ENCODE measurements at places on chromosomes 7 and 10.

DNA sequence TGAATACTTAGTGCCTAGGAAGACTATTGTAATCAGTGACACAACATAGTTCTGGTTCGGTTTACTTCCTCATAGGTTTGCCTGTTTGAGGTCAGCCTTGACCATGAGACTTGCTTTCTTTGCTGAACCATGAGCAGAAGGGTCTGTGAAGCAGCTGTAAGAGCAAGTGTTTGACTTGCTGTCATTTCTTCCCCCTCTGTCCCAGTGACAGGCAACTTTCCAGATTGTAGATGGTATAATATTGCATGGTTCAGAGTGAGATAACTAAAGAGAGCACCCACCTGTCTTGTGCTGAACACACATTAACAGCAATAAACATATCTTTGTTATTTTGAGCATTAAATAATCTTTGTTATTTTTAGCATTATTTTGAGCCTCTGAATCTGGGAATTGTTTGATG lies 9.3 kb upstream of the RTKN2 start:
- DNase-seq: no peak

DNA sequence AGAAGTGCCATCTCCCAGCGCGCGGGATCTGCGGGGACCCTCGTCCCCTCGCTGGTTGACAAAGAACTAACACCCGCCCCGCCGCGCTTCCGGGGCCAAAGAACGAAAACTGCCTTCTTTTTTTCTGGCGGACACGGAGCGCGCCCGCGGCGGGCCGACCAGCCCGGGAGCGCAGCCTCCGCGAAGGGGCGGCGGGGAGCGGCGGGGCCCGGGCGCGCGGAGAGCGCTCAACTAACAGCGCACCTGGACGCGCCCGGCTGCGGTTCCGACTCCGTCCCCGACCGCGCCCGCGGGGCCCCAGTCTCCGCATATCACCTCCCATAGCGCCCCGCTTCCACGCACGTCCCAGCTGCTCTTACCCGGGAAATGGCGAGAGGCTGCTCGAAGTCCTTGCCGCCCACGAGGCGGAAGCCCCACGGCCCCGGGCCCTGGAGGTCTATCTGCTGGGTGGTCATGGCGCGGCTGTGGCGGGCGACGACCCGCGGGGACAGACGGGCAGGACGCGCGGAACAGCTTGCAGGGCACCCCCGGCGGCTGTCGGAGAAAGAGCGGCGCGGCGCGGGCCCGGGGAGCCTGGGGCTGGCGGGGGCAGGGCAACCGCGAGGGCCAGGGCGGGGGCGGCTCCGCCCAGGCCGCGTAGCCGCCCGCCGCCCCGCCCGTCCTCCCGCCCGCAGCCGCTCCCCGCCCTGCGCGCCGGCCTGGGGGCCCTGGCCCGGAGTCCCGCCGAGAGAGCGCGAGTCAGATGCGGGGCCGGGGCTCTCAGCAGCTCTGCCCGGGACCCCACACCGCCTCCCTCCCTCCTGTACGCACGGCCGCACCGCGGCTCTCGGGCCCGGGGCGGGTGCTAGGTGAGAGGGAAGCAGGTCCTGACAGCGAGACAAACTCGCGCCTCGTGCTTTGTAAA lies at the start of gene PDLIM1:
Gene PDLIM1, minus strand, starts transcription at position 543 of the 904 bp plus-strand sequence. Its CDS starts 88 bp downstream, at position 455.
- no peak for DNase-seq

DNA sequence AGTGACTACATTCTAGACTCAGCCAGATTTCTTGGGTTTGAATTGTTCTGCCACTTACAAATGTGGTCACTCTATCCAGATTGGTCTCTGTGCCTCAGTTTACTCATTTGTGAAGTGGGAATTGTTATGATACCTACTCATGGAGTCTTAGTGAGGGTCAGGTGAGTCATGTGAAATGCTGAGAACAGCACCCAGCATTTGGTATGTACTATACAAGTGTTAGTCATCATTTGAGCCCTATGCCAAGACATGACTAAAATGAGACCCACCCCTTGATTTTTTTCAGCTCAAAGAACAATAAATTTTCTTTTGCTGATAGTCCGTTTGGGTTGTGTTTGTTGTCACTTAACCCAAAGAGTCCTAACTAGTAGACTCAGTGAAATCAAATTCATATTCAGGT lies 92.8 kb downstream of the CHN2 start:
- no peak for DNase-seq

DNA sequence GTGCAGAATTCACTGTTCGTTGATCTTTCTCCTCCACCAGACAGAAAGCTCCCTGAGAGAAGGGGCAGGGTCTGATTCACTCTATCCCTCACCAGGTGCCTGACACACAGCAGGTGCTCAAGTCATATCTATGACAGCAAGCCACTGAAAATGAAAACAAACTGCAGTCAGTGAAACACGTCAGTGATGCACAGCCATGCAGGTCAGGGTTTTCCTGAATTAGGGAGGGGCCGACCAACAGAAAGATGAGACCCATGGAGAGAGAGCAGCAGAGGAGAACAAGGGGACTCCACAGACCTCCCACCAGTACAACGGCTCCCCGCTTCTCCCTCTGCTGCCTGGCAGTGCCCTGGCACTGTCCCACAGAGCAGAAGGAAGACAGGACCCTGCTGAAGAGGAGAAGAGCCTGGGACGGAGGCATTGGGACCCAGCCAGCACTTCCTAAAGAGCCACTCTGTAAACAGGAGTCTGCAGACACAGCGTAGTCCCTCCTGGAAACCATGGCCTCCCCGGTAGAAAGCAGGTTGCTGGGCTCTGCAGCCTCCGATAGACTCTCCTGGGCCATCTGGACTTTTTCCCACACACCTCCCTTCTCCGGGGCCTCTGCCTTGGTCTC lies 50.3 kb downstream of the FAM53B start:
- no peak for DNase-seq

- no peak for DNase-seq
Measured at GRCh38 chr10:12403119-12403518, 53.8 kb downstream of the CAMK1D start.

DNA sequence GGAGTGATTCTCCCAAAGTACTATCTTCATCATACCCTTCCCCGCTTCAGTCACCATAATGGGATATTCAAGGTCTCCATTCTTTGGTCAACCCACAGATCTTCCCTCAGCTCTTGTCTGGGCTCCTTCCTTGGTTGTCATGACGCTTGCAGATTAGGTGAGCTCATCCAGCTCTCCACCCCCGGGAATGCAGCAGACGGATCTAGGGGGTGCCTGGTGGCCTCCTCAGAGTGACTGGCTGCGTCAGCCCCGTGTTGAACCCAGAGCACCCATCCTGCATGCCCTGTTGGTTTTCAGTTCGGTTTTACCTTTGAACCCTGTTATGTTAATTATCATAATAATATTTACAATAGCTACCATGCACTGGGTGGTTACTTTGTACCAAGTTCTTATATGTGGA lies 6.4 kb downstream of the NEURL1 start:
- no peak for DNase-seq

- DNase-seq: no peak
Measured at GRCh38 chr7:99457650-99458493, 8.1 kb downstream of the ATP5MF start.

DNA sequence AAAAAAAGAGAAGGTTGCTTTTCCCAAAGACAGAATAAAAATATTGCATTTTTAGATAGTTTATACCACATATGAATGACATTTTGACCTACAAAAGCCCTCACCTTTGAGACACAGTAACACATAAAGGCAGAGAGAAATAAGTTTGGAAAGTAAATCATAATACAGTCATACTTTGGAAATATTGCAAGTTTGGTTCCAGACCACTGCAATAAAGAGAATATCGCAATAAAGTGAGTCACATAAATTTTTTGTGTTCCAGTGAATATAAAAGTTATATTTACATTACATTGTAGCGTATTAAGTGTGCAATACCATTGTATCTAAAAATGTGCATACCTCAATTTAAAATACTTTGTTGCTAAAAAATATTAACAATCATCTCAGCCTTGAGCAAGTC lies 40.3 kb downstream of the CCDC71L start:
- DNase-seq: no peak

- DNase-seq: no peak
Measured at GRCh38 chr7:4749798-4750197, 25.6 kb upstream of the AP5Z1 start.

- no peak for DNase-seq
Measured at GRCh38 chr10:13268841-13269240, 31.0 kb downstream of the PHYH start.

GRCh38 chr10:71429929-71430328 lies 33.2 kb downstream of the CDH23 start:
- no peak for DNase-seq

GRCh38 chr10:102994531-102995295 lies 76.6 kb downstream of the CNNM2 start:
- no peak for DNase-seq

DNA sequence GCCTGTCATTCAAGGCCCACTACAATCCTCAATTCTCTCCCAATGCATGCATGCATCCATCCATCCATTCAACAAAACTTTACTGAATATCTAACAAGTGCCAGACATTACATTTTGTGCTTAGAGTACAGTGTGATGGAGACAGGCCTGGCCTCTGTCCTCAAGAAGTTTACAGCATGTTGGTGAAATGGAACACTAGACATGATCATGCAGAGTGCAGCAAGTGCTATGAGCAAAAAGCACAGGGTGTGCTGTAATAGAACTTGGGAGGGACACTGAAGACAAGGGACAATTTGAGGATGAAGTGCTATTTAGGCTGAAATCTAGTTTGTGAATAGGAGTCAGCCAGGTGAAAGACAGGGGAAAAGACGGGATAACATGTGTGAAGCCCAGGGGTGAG lies 347.8 kb downstream of the PTEN start:
- DNase-seq: no peak

- no peak for DNase-seq
Measured at GRCh38 chr10:80279146-80279545, 10.3 kb downstream of the MAT1A start.

GRCh38 chr7:147894271-147894670 lies 696.3 kb upstream of the C7orf33 start:
- DNase-seq: no peak

GRCh38 chr10:73253225-73253555 lies 746 bp upstream of the MRPS16 start:
- no peak for DNase-seq

DNA sequence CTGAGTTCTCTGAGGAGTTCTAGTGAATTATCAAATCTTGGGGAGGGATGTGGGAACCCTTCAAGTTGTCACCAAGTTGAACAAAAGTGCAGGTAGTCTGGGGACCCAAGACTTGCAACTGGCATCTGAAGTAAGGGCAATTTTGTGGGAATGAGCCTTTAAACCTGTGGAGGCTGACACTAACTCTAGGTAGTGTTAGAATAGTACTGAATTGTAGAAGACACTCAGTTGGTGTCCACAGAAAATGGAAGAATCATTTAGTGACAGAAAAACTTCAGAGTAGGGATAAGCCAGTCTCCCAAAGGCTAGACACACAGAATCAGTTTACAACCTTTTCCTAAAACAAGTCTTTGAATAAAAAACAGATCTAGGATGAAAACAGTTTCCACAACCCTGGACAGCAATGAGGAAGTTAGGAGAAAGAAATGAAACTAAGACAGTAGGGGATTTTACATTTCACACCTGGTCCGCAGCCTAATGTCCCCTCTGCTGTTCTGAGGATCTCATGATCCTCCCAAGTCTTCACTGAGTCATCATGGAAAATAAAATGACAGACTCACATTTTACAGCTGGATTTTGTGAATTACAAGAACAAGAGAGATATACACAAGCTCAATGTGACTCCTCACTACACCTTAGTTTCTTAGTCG lies 23.0 kb upstream of the ING3 start:
- DNase-seq: no peak

DNA sequence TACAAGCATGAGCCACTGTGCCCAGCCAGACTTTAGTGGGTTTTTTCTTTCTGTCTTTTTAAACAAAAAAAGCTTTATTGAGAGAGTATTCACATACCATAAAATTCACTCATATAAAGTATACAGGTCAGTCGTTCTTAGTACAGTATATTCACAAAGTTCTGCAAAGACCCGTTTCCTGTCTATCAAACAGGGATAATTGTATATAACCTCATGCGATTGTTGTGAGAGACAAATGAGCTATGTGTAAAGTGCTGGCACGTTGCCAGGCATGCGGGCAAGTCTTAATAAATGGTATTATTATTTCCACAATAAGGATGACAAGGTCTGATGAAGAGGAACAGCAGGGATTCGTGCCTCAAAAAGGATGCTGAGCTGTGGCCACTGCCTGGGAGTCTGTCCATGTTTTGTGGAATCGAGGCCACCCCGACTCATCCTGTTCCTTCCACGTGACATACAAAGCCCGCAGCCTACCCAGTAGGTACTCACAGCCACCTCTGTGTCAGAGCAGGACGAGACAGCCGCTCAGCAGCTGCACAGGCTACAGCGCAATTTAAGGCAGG lies 51.6 kb downstream of the SMKR1 start:
- DNase-seq: no peak

DNA sequence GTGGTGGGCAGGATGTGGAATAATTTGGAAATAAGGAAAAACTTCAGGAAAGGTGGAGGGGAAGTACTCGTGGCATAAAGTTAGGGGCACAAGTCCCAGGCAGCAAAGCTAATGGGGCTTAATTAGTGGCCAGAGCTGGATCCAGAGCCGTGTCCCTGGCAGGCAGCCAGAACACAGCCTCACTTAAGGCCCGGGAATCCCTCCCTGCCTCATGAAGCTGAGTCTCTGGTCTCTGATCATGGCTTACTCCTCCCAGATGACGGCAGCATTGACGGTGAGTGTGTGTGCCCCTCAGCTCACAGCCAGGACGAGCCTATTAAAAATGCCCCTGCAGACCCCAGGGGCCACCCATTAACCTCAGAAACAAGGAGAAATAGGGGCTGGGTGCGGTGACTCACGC lies 48.2 kb upstream of the NPTX2 start:
- DNase-seq: no peak

DNA sequence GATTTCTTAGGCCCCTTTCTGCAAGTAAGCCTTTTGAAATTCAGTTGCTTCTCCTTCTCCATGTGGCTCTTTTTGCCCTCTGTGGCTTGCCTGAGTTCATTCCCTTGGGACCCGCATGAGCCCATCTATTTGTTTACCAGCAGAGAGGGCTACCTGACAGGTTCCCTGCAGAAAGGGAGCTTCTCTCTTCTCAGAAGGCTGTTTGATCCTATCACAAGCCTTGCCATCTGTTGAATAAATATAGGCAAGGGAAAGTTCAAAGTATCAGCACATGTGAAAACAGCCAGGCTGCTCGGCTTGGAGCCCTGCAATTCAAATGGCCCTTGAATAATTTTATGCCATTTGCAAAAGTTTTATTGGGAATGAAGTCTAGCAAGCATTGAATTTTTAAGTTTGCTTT lies 720.2 kb upstream of the FZD8 start:
- no peak for DNase-seq

GRCh38 chr10:128693493-128694131 lies 567.4 kb upstream of the MKI67 start:
- no peak for DNase-seq

GRCh38 chr7:116380025-116380424 lies 119.5 kb upstream of the CAV2 start:
- no peak for DNase-seq

- no peak for DNase-seq
Measured at GRCh38 chr10:58967551-58968388, 208.7 kb upstream of the PHYHIPL start.

DNA sequence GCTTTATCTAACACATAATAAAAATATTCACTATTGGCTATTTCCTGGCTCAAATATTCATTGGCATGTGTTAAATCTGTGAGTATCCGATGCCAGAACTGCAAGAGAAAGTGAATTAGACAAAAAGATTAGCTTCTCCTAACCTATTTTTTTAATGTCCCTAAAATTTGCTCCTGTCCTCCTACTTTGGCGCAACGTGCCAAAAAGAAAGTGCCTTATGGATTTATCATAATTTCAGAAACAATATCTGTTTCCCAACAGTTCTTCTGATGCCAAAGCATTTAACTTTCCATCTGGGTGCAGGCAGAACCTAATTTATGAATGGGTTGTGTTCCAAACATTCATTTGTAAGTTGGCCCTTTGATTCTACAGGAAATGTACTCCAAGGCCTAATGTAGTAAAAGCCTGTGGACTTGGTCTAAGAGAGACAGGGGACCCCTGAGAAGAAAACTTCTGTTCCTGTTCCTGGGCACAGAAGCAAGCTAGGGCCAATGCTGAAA lies 15.4 kb downstream of the PIP4K2A start:
- DNase-seq: no peak

Data from activated CD8-positive, alpha-beta memory T cell treated with anti-CD3 and anti-CD28 coated beads for 48 hours (primary cell).